ENCODE measurements at places on chromosomes 3 and 15.

- no peak for DNase-seq
Observed at GRCh38 chr3:76308541-76308940, 523.2 kb upstream of the ZNF717 start.

- no peak for DNase-seq
Observed at GRCh38 chr3:124775877-124776276, 45.6 kb downstream of the UMPS start.

DNA sequence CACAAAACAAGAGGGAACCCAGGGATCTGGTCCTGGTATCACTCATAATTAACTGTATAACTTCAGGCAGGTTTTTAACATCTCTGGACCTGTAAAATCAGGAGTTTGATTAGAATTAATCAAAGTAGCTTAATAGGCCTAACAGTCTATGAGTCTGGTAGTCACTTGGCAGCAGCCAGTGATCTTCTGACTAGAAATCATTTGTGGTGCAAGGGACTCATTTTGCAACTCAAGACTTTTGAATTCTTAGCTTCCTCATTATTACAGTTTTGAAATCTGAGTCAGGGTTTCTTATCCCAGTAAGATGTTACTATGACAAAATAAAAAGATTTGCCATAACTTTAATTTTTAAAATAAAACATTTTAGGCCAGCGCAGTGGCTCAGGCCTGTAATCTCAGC, 70.8 kb downstream of the TMCC1 start:
- no peak for DNase-seq

DNA sequence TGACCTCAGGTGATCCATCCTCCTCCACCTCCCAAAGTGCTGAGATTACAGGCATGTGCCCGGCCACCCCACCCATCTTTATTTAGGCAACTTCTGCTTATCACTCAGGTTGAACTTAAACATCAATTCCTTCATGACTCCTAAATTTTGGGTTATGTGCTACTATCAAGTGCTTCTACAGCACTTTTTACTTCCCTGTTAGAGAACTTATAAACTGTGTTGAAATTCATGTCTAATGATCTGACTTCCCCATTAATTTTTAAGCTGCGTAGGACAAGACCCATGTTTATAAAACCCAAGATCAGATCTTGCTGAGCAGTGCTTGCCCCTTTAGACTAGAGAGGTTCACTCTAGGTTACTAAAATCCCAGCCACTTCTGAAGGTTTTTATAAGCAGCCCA, 266.2 kb upstream of the TPRG1 start:
- DNase-seq = no peak

- no peak for DNase-seq
Observed at GRCh38 chr3:109337393-109337792, at the start of gene DPPA4. Gene DPPA4 (minus strand): TSS chr3:109337546. CDS start chr3:109337517, 29 bp downstream.

DNA sequence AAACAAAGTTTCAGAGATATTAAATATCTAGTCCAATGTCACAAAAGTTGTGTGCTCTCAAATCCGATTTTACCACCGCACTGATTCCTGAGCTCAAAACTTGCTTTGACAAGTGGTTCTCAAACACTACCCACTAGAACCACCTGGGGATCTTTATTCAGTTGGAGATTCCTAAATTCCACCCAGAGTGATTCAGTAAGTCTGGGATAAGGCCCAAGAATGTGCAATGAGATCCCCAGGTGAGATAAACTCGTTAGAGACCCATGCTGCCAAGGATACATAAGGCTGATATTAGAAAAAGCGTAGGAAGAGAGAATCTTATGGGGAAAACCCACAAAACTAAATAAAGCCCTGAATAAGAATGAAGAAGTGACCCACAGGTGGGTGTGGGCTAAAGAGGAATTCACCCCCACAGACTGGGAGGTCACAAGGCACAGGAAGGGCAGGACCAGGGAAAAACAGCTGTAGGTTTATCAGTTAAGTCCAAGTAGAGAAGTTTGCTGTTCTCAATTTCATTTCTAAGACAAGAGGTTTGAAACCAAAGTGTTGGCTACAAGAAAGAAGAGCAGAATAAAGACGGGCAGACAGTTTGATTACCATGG, 11.5 kb upstream of the RPS17 start:
- DNase-seq = no peak

- DNase-seq = no peak
Observed at GRCh38 chr3:129263161-129263910, 13.9 kb downstream of the COPG1 start.

- DNase-seq = no peak
Observed at GRCh38 chr3:171343693-171344092, 116.5 kb downstream of the TNIK start.

DNA sequence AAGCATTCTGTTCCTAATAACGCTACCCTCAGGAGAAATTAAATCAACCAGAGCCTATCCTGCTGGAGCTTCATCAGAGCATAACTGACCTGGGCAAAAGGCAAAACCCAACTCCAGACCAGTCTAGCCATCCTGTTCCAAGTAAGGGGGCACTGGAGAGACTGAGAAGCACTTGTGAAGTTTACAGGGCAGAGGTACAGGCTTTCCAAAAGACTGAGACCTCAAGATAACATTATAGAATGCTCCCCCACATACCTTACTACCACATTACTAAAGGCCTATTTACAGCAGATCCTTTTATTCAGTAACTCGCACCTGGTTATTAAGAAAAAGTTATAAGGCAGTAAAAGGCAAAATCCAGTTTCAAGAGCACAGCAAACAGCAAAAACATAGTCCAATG, 35.5 kb downstream of the RFX7 start:
- peak; percentile 43 for DNase-seq

GRCh38 chr3:56884387-56884786, 82.6 kb upstream of the ARHGEF3 start:
- DNase-seq = peak; percentile 54

DNA sequence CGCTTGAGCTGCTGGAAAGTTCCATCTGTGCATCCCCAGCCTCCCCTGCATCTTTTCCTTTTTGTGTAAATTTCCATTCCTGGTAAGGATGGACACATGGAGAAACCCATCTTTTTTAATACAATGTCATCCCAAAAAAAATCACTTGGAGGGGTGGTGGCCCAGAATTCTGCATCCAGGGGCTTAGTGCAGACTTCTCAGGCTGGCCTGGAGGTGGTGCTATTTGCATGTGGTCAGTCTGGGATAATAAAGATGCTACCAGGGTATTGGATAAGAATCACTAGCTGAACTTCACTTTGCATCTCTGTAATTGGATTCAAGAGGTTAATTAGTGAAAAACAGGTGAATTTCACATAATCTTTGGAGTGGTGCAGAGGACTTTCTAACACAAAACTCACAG, 1.8 kb upstream of the ZSCAN2 start:
- peak; percentile 45 for DNase-seq

GRCh38 chr15:37079726-37080125, 20.6 kb downstream of the MEIS2 start:
- DNase-seq = no peak

DNA sequence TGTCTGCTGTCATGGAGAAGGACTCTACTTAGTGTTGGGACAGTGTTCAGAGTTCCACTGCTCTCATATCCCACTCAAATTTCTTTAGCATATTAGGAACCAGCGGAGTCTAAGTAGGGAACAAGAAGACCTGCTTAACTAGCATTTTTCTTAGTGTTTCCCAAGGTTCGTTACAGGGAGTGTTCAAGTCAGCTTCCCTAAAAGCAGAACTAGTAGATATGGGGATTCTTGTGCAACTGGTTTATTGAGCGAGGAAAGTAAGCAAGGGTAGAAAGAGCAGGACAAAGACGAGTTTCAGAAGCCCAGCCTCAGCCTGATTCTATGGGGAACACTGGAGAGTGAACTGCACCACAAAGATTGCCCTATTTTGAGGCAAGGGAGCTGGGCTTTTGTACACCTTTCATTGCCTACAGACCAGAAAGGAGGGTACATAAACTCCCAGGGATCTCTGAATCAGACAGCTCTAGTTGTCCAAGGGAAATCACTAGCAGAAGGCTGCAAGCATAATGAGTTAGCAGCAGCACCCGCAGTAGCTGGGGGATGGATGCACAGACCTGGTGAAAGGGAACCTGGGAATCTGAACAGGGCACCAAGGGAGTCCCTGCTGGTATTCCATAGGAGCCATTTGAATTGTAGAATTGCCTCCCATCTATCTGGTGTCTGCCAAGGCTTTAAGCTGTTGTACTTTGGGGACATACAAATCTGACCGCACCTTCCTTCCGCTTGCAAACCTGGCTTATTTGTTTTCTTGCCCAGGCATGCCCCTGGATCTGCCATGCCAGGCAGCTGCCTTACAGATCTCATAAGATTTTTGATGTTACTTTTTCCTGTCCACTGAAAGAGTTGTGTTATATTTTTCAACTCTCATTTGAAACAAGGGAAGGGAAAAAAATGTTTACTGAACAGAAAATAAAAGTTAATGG, 15.1 kb downstream of the CMTM7 start:
- DNase-seq = no peak

DNA sequence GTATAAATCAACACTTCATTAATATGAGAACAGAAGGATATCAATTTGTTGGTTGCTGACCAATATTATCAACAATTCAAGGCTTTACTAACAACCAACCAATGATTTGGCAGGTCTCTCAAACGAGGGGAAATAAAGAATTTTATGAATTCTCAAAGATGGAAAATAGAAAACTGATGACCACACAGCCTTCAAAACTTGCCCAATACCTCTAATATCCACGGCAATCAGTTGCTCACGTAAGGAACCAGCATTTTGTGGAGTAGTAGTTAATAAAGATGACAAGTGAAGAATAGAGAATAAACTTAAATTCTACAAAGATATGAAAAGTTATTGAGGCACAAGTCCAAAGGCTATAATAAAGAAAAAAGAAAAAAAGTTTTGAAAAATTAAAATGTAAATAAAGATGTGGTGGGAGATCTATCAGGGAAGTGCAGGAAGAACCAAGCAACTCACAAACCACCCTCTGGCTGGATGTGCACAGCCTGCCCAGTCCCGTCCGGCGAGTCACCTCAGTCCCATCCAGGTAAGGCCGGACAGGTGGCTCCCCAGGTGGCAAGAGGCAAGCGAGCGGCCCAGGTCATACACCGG, 808 bp downstream of the GK5 start:
- DNase-seq = no peak

GRCh38 chr3:187522890-187523289, 147.3 kb downstream of the SST start:
- DNase-seq = no peak

DNA sequence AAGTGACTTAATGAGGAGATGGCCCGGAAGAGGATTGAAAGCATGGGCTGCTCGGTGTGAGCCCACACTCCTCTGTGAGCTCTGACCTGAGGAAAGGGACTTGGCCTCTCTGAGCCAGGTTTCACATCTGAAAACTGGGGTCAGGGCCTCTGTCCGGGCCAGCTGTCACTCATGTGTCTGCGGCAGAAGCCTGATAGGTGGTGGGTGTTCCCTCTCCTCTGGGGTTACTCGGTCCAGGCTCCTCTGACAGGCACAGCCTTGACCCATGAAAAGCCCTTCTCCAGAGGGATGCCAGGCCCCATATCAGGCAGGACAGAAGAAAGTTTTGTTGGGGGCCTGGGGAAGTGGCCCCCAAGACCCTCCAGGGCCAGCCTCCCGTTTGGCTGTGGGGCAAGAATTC, 131.4 kb downstream of the CHSY1 start:
- DNase-seq = no peak

DNA sequence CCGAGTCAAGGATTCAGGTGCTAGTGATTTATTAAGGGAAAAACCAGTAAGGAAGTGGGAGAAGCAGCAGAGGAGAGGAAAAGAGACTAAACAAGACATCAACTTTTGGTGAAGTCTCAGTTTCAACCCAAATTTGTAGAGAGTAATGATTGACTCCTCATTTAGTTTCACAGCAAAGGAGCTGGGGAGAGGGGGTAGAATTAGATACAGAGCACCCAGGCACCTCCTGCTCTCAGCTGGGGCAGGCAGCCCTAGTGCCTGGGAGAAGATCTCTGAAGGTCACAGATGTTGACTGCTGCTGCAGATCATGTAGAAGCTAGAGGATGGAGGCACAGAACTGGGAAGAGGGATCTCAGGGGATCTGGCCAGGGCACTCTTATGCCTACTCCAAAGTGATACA, 29.1 kb downstream of the RPL39L start:
- no peak for DNase-seq

GRCh38 chr3:131658115-131658514, 155.3 kb upstream of the MRPL3 start:
- DNase-seq = no peak

DNA sequence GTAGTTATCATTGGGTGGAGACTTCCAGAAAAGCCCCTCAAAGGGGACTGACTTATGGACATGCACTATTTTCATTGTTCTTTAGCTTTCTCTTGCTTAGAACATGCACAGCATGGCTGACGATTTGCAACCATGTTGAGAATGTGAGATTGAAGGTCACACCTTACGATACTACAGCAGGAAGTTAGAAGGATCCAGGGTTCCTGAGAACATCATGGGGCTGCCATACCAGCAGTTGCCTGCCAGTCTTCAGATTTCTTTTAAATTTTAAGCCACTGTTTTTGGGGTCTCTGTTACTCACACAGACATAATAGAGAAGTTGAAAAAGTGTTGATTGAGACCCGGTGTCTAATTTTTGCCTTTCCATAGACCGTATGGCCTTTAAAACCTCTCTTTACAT, 396.5 kb downstream of the MECOM start:
- DNase-seq = no peak

DNA sequence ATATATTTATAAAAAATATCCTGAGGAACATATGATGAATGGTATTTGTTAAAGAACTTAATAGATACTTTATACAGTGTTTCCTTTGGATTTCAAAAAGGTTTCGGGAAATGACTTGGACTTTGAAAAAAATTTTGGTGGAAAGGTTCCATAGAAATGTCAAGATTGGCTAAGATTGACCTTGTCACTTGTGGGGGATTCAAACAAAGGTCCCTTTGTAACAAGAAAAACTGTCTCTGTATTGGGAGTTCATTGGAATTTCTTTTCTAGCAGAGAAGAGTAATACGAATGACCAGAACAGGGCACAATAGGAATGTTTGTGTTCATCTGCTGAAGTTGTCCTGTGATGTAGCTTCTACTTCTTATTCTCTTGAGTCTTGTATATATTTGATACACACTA, 43.2 kb downstream of the ARHGEF26 start:
- no peak for DNase-seq

GRCh38 chr3:40624189-40624769, 99.5 kb downstream of the ZNF621 start:
- no peak for DNase-seq

DNA sequence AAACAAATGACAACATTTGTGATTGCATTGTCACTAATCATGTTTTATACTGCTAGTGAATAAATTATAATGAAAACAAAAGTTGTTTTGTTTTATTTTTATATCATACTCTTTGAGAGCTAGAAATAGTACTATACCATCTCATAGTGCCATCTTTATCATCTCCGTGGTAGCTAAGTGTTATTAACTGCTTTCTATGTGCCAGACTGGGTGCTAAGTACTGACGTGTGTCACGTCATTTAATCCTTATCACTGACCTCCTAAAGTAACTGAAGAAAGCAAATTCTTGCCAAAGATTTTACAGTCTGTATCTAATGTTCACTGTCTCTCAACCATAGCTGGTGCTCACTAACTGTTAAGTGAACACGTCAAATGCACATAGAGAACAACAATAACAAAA, 99.5 kb upstream of the CNTN3 start:
- no peak for DNase-seq

- DNase-seq = peak; percentile 75
Observed at GRCh38 chr3:112448939-112449338, 50.3 kb downstream of the BTLA start.

GRCh38 chr15:73354241-73354640, 14.5 kb downstream of the HCN4 start:
- DNase-seq = no peak
